ENCODE measurements at places on chromosomes 5 and 9.
A peak's percentile ranks its signal among the peaks of the same experiment; 100 is the strongest.

DNA sequence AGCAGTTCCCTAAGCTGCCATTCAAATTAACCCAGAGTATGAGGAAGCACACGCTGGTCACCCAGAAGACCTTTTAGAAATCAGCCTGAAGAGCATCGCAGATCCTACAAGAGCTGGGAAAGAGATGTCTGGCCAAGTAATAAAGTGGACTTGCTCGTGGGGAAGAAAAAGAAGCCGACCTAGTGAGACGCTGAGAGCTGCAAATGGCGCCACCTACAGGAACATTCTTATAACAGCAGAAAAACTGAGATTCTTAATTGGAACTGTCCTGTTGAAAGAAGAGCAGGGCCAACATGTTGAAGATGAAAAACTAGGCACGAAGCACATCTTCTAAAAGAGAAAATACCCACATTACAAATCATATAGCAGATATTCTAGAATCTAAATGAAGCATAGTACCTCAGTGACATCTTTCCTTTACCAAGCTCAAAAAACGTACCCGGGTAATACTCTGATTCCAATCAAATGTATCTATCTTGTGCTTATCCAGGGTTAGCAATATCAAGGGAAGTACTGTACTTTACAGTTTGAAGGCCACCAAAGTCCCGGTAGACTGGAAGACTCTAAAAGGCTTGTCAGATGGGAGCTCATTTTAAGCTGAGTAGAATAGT, 3.9 kb upstream of the GNAQ start:
- DNase-seq, result no peak

- DNase-seq, result no peak
Observed at GRCh38 chr5:154593071-154593470, 115.0 kb upstream of the HAND1 start.

DNA sequence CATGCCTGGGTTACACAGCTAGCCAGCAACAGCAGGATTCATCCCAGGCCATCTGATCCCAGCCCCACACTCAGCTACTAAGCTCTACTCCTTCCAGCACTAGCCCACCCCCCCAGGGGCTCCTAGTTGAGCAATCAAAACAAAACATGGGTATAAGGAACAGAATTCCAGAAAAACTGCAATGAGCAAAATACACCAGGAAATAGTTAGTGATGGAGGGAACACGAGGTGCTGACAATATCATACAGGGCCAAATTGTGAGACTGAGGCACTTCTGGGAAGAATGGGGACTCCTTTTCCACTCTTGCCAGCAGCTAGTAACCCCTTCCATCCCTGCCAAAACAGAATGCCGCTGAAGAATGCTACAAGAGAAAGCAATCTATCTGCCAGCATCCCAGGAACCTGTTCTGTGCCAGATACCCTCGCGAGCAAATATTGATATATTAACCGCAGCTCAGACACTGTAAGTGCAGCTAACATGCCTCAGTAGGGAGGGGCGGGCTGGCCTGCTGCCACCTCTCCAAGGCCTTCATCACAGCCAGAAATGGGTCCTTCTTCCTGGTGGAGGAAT, 161.4 kb downstream of the SLIT3 start:
- no peak for DNase-seq

DNA sequence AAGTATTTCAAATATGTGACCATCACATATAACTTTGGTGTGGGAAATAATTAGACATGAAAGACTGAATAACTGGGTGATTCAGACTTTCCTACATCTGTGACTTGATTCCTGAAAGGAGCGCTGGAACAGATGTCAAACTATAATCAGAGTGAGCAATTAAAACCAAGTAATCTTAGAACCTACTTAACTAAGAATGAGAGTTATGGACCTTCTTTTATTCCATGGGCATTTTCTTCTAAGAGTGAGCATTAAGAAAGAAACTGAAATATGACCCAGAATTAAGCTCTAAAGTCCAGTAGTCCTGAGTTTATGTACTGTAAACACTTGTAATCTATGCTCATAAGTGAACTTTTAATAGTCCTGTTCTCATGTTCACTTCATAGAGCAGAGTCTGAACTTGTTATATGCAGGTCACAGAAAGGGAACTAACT, 68.4 kb downstream of the PAM start:
- DNase-seq, result no peak

- no peak for DNase-seq
Observed at GRCh38 chr5:582936-583635, 29.1 kb upstream of the CEP72 start.

- DNase-seq, result no peak
Observed at GRCh38 chr5:86170194-86170593, 447.5 kb upstream of the COX7C start.

DNA sequence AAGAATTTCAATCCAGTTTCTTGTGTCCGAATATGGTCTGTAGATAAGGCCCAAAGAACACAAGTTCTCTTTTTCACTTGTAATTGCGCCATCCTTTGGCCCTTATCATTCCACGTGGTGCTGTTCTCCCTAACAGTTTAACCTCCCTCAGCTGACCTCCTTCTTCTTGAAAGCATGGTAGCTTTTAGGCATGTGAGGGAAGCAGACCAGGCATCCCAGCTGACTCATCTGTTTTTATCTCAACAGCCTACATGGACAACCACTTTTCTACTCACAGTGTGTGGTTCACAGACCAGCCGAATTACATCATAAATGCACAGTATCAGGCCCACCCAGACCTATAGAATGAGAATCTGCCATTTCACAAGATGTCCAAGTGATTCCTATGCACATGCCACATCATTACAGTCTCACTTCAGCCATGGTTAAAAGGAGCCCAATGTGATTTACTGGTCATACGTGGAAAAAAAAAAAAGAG, 26.9 kb upstream of the PLIN2 start:
- DNase-seq, result no peak

GRCh38 chr5:173837654-173838053, 50.5 kb upstream of the CPEB4 start:
- DNase-seq, result no peak

GRCh38 chr5:6745706-6746222, 32.5 kb downstream of the TENT4A start:
- no peak for DNase-seq

DNA sequence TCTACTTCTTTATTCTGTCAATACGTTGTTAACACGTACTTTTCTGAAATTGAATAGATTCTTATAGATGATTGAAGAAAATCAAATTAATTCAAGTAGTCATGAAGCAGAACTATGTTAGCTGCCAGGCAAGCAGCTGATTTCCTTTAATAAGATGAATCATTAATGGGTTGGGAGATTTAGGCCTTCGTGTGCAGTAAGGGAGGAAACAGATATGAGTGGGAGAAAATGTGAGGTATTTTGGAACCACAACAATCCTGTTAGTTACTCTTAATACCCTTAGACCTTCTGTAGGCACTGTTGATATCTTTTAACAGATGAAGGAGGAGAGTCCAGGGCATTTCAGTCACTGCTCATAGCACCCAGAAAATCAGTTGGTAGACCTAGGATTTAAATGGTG, 121.0 kb downstream of the AOPEP start:
- DNase-seq, result no peak

- no peak for DNase-seq
Observed at GRCh38 chr9:35725362-35725761, 6.6 kb downstream of the TLN1 start.

- DNase-seq, result peak; percentile 54
Observed at GRCh38 chr5:172283020-172283861, at the start of gene UBTD2. TSS of gene UBTD2 (minus strand) at chr5:172283764. CDS start at chr5:172283665, 99 bp downstream.

DNA sequence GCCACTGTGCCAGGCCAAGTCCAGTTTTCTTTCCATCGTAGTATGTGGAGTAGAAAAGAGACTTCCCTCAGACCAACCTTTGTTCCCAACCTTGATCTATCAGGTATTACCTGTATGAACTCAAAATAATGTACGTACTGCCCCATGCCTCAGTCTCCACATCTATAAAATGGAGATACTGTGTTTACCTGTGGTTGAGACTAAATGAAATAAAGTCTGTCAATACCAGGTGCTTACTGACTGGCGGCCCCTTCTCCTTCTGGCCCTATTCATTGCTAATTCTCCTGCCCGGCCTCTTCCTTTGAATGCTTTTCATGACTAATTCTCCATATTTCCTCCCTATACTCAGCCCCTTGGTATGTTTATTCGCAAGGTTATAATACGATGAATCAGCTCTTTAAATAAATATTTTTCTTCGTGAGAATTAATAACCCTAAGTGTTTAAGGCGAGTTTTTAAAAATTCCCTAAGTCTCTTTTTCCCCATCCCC, 89.6 kb upstream of the BASP1 start:
- DNase-seq, result no peak

GRCh38 chr5:154514331-154514730, 36.3 kb upstream of the HAND1 start:
- DNase-seq, result no peak

- no peak for DNase-seq
Observed at GRCh38 chr5:113909782-113910181, 396.3 kb downstream of the YTHDC2 start.

- DNase-seq, result no peak
Observed at GRCh38 chr5:10838038-10838437, 77.0 kb upstream of the DAP start.

- no peak for DNase-seq
Observed at GRCh38 chr9:21316032-21316842, 11.1 kb upstream of the IFNA5 start.

DNA sequence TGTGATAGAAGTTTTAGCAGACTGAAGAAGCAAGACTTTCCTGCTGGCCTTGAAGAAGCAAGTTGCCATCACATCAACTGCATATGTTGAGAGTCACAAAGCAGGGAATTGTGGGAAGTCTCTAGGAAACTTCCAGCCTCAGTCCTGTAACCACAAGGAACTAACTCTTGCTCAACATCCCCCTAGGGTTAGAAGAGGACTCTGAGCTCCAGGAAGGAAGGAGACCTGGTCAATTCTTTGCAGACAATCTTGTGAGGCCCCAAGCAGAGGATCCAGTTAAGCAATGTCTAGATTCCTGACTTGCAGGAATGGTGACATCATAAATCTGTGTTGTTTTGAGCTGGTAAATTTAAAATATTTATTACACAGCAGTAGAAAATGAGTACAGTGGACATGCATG, 18.6 kb upstream of the ZNF366 start:
- DNase-seq, result no peak

- no peak for DNase-seq
Observed at GRCh38 chr5:24750355-24750754, 105.6 kb upstream of the CDH10 start.

- DNase-seq, result no peak
Observed at GRCh38 chr5:115179030-115179393, 9.3 kb upstream of the TRIM36 start.

- peak; percentile 90 for DNase-seq
Observed at GRCh38 chr5:134370871-134371833, at the start of gene UBE2B. TSS of gene UBE2B (plus strand) at chr5:134371569. CDS start at chr5:134371596, 27 bp downstream.

DNA sequence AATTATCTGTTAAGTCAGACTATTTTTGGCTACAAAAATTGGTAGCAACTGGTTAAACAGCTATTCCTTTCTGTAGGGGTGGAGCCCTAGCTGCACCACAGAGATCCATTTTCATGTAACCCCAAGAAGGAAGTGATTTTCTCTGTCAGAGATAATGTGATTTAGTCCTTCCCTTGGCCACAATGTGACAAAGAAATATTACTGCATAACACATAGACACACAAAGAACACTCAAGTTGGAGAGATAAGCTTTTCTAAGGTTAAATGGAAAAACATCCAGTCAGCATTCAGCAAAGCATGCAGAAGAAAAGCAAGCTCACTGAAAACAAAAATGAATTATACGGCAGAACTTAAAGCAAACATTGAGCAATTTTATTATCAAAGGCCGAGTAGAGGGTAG, 227.8 kb upstream of the CDH9 start:
- DNase-seq, result no peak

- no peak for DNase-seq
Observed at GRCh38 chr9:85182383-85182782, 512.9 kb downstream of the NTRK2 start.

GRCh38 chr9:114693248-114693855, 11.4 kb upstream of the TEX48 start:
- no peak for DNase-seq

DNA sequence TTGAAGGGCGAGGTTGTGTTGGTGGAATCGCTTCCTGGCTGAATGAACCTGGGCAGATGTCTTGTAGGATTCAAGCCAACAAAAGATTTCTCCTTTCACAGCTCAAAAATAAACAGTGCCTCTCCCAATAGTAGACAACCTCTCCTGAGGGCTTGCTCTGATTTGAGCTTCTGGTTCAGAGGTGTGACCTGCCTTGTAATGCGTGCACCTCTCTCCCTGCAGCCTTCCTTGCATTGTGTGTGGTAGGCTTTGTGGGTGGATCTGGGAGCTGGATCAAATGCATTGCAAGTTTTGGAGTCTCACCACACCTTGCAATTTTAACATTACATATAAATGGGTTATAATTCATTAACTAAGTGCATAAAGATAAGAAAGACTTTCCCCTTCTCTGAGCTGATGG, 96.9 kb upstream of the PTCH1 start:
- DNase-seq, result no peak

- no peak for DNase-seq
Observed at GRCh38 chr5:38515092-38515491, 41.4 kb downstream of the LIFR start.

- DNase-seq, result no peak
Observed at GRCh38 chr9:88716596-88717290, 181.8 kb downstream of the NXNL2 start.

- DNase-seq, result no peak
Observed at GRCh38 chr9:138067613-138068367, 190.2 kb downstream of the CACNA1B start.

GRCh38 chr5:76990899-76991459, 38.1 kb downstream of the CRHBP start:
- no peak for DNase-seq

- no peak for DNase-seq
Observed at GRCh38 chr9:78236551-78236910, 656 bp downstream of the CEP78 start.

- no peak for DNase-seq
Observed at GRCh38 chr9:114000063-114000454, 78.0 kb downstream of the AMBP start.

DNA sequence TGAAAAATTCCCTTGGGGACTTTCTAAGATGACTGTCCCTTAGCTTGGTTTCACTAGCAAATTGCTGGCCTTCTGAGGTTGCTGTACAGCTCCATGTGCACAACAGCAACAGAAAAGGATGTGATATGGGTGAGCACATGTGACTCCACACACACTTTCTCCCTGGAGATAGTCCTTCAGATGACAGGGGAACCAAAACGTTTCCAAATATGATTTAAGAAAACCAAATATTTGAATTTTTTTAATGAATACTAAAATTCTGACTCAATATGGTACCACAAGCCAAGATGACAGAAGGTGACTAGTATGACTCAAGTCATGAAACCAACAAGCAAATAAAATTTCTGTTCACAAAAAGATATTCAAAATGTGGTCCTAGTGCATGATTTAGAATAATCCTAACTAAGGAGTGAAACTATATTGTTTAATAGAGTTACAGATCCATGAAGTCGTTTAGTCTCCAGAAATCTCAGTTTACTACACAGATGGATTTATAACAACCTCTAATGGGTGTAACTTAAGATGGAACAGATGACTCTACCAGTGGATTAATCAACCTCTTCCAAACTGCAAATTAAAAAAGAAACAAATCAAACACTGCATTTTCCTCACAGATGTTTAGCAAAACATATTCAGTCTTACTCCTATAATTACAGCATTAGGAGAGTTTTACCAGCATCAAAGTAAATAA, 144.8 kb upstream of the PIK3R1 start:
- no peak for DNase-seq
